NCI-H1105 (cell line): ENCODE measurements at places on chromosomes 2 and 18.

- no peak for DNase-seq
Observed at GRCh38 chr2:232310121-232310520, 68.4 kb upstream of the ALPP start.

- DNase-seq = no peak
Observed at GRCh38 chr2:40734797-40735196, 282.9 kb upstream of the SLC8A1 start.

DNA sequence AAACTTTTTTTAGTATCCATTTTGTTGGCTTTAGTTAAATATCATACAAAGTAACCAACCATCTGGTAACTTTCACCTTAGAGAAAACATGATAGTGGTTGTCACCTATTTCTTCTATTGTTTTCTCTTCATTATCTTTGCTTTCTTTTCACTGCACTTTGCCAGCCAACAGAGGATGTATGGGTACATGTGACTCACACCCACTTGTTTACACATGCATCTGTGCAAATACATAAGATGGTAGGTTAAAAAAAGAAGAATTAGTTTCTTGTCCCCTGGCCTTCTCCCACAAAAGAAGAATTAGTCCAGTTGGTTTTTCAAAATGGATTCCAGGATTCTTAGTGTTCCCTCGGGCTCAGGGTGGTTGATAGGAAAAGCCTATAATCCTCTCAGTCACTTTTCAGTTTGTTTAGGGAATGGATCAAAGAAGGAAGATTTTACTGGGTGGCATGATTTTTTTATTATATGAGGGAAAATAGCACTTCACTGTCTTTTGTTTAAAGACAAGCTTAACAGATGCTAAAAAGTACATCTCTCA, 46.6 kb downstream of the CDK15 start:
- no peak for DNase-seq

DNA sequence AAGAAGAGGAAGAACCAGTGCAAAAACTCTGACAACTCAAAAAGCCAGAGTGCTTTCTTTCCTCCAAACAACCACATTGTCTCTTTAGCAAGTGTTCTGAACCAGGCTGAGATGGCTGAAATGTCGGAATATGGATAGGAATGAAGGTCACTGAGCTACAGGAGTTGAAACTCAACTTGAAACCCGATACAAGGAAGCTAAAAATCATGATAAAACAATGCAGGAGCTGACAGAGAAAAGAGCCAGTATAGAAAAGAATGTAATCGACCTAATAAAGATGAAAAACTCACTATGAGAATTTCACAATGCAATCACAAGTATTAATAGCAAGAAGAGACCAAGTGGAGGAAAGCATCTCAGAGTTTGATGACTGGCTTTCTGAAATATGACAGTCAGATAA, 15.0 kb upstream of the EIF2AK3 start:
- DNase-seq = no peak

DNA sequence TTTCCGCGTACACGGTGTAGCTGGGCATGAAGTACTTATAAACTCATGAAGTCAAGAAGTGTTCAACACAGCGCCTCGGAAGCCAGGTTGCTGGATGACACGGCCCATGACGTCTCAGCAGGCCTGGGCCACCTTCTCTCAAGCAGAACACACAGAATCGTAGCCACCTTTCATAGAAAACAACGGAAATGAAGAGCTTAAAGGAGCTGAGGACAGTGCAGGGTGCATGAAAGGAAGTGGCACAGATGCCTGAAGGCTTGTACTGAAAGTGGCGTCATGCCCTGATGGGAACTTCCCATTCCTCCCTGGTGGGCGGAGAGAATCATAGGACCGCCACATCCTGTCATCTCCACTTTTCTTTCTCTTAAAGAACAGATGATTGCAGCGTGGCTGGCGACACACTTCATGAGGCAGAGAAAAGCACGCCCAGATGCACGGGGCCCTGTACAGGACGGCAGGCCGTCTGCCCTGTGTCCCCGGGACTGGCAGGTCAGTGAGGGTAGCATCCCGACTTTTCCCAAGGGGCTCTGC, 31.1 kb downstream of the HDAC4 start:
- DNase-seq = no peak

GRCh38 chr18:47993409-47993808, 63.0 kb upstream of the SMAD2 start:
- DNase-seq = no peak

GRCh38 chr2:20453087-20453486, 6.2 kb downstream of the RHOB start:
- DNase-seq = no peak

- DNase-seq = no peak
Observed at GRCh38 chr18:62175521-62175920, 11.3 kb downstream of the PIGN start.

DNA sequence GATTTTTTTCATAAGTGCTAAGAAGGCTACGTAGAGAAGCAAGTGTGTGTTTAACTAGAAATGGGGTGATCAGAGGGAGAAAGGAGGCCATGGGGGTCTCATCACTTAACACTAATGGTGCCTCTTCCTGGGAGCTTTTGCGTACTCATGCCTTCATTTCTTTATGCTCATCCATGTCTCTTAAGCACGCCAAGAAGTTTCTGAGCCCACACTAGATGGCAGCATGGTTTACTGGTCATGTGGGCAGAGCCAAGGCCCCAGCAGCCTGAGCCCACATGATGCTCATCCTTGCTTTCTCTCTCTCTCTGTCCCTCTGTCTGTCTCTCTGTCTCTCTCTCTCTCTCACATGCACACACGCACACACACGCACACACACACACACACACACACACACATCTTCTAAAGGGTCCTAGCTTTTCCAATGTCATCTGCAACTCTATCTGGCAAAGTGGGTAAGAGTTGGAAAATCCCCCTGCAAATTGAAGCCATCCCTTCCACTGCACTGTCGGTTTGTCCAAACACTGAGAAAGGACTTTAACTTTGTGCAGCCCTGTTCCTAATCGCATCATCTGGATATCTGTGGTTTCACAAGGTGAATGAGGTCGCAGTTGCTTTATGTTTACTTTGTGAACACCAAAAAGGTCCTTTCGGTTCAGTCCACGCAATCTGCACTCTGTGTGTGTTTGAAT, 137.1 kb upstream of the CCDC68 start:
- no peak for DNase-seq
